Right ventricle myocardium inferior (tissue), 1 donor: ENCODE measurements at places on chromosomes 6 and 20.

GRCh38 chr20:63846128-63846771 is 15.0 kb upstream of the ABHD16B start:
- DNase-seq = peak; percentile 84

GRCh38 chr6:85581572-85581971 is 12.1 kb downstream of the SNX14 start:
- no peak for DNase-seq

- DNase-seq = peak; percentile 66
Measured at GRCh38 chr6:169169375-169169774, 84.3 kb downstream of the THBS2 start.

GRCh38 chr6:84892671-84893070 is 128.3 kb upstream of the TBX18 start:
- DNase-seq = no peak
